NCI-H1048 (cell line): ENCODE measurements at places on chromosomes 3 and 15.

DNA sequence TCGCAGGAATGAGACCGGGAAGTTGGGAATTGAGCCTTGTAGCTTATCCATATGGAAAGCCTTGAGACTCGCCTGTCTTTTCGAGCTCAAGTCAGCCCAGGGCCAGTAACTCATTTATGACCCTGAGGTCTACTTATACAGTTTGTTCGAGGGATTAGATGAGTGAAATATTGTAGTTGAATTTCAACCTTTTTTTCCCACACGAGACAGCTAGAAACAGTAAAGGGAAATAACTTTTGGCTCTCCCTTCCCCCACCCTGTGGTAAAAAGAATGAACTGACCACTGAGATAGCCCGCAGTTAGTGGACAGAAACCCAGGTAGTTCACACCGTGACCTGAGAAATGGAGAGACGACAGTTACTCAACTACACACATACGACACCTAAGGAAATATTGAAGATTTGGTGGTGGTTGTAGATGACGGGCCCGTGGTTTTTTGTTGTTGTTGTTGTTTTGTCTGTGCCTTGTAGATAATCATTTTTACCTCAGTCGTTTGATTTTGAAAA lies 841 bp downstream of the EIF3J start:
- DNase-seq = no peak

DNA sequence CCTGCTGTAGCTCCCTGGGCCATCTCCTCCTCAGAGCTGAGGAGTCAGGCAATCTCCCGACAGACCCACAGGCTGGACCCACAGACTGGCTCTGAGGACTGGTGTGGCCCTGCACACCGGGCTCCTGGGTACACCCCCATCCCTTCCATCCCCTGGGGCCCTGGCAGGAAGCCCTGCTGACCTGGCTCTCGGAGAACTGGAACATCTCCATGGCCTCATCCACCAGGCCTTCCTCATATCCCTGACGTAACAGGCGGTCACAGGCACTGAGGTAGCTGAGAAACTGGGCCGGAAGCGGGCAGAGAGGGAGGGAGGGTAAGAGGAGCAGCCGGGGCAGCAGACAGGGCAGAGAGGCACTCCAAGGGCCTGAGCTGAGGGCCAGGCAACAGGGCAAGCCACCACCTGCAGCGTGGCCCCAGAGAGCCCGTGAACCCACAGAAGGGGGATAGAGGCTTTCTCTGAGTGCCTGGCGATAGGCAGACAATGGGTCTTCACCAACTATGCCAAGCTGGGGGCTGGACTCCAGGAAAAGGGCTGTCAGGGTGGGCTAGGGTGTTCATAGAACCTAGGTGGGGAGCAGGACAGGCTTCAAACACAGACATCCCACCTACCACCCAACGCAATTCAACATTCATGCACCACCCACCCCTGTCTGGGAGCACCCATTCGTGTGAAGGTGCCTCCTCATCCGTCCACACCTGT lies 17.9 kb downstream of the KBTBD13 start:
- no peak for DNase-seq

GRCh38 chr15:80459380-80459779 lies 55.2 kb downstream of the ARNT2 start:
- DNase-seq = no peak

GRCh38 chr15:25455226-25455625 lies 16.4 kb upstream of the UBE3A start:
- DNase-seq = no peak

DNA sequence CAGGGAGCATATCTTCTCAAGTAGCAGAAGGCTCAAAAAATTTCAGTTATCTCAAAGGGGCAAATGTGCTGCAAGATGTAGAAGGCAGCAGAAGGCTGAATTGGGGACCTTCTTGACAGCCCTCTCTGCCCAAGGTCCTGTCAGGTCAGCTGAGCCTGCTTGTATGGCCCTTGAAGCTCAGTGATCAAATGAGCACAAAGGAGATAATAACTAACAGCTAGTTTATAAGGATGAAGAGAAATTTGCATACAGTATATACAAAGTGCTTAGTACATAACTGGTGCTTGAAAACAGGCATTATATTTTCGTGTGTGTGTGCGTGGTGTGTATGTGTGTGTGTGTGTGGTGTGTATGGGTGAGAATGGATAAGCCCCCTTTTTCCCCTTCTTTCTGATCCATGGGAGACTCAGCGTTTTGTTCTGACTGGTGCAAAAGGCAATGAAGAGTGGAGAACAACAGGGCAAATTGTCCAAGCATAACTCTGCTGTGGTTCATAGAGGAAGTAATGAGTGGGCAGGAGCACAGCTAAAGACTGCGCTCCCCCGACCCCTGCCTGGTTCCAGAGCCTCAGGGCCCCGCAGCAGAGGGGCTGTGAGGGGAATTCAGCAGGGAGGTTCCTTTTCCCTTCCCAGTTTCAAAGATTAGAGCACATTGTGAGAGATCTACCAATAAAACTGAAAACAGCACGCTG lies 356.8 kb upstream of the NR2F2 start:
- no peak for DNase-seq

DNA sequence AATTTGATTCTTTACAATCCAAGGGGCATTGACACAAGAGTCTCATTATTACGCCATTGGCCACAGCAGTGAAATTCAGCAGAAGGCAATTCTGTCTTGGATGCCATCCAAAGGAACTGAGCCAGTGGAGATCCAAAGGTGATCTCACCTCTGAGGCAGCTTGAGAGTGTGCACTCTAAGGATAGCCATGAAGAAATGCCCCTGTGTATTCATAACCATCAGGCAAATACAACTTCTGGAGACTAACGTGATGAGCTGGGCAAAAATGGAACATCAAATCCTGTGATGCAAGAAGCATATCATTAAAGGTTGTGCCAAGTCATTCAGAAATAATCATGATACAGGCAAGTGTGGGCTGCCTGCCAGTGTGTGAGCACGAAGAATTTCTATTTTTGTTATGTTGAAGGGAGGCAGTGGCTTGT lies 41.4 kb downstream of the ROBO2 start:
- no peak for DNase-seq

- DNase-seq = no peak
These were observed 264.3 kb upstream of the ARHGEF26 start for GRCh38 chr3:153856932-153857331.

- DNase-seq = no peak
These were observed 130.8 kb downstream of the NEO1 start for GRCh38 chr15:73183071-73183470.

DNA sequence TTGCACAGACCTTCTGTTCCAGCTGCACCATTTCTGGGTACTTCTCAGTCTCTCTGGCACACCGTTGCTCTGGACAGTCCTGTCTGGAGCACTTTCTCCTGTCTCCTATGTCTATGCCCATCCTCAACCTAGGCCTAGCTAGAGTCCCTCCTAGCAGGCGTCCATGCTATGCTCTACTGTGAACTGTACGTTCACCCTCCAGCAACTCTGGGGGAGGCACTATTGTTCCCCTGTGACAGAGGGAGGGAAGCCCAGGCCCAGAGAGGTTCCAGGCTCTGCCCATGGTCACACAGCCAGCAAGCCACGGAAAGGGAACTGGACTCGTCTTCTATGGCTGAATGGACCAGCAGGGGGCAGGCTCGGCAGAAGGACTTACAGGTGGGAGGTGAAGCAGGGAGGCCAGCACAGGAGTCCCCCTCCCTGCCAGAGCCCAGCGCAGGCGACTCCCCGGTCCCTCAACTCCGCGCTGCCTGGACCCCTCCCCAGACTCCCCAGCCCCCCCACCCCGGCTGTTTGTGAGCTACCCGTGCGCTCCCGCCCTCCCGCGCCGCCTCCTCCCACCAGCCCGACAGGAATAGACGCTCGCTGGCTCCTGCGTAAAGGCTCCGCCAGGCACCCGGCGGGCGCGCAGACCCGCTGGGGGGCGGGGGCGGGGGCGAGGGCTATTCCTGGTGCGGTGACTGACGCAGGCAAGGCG lies 1.7 kb upstream of the LINGO1 start:
- no peak for DNase-seq

DNA sequence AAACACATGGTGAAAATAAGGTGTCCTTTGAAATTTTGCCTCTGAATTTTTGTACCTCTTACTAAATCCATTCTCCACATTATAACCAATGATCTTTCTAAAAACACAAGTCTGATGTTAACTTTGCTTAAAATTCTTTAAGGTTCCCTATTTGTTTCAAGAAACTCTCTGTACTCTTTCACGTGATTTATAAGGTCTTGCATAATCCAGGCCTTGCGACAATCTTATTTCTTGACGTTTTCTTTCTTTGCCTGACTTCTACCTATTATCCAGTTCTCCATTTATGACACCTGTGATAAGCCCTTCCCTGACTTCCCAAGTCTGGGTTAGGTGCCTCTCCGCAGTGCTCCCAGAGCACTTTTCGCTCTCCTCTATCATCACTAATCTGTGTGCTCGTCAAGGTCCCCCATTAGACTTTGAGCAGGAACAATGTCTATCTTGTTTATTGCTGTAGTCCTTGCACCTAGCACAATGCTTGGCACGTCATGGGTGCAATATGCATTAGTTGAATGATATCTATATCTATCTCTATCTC lies 24.3 kb upstream of the KPNA1 start:
- DNase-seq = no peak

- no peak for DNase-seq
These were observed 3.9 kb upstream of the CIDEC start for GRCh38 chr3:9883706-9884554.

GRCh38 chr15:31387479-31388118 lies 61.0 kb downstream of the KLF13 start:
- no peak for DNase-seq

- no peak for DNase-seq
These were observed 262.8 kb upstream of the ST8SIA2 start for GRCh38 chr15:92130906-92131305.

DNA sequence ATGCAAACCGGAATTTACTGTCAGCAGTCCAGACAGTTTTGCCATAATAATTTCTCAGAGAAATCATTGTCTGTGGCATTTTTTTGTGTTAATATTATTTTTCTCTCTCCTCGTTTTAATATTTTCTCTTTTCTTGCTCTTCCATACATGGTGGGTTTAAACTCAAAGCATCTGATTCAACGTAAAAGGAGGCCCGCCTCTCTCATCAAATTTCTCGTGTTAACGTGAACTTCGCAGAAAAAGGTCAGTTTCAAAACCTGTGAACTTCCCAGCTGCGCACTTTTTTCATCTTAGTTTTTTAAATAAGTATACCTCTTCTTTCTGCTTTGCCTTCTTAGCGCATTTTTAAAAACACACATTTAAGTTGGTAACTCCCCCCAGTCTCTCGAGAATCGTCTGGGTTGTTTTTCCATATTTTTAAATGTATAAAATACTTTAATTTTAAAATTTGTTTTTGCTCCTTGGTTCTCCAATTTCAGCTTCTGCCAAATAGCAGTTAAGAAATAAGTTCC lies 9.1 kb downstream of the SHOX2 start:
- DNase-seq = no peak

GRCh38 chr3:124032311-124032880 lies 40.5 kb upstream of the ROPN1 start:
- DNase-seq = no peak

- no peak for DNase-seq
These were observed 291.9 kb upstream of the STT3B start for GRCh38 chr3:31240874-31241273.

DNA sequence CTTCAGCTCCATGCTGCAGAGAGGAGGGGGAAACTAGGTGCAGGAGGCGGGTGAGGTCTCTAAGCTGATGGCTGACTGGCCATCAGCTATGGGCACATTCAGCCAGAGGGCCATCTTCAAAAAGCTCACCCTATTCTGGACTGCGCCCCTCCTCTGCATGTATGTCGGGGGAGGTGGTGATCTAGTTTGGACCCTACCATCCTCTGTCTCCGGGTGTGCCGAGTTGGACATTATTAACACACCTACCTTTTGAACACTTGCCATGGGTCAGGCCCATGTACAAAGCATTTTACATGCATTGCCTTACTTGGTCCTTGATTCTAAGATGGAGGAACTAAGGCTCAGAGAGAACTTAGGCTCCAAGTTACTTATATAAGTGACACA lies 1.4 kb downstream of the NISCH start:
- DNase-seq = no peak

DNA sequence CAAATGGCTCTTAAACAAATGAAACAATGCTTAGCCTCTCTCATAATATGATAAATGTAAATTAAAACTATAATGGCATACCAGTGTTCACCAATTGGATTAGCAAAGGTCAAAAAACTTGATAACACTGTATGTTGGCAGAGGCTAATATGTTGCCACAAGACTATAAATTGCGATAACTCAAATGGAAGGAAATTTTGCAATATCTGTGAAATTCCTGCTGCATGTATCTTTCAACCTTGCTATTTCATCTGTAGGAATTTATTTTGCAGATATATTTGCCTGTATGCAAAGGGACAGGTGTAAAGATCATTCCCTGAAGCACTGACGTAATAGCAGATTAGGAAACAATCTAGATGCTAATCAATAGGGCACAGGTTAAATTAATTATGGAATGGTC lies 191.4 kb upstream of the EIF1B start:
- no peak for DNase-seq

- DNase-seq = no peak
These were observed 73.0 kb downstream of the FOXP1 start for GRCh38 chr3:71510510-71510909.

DNA sequence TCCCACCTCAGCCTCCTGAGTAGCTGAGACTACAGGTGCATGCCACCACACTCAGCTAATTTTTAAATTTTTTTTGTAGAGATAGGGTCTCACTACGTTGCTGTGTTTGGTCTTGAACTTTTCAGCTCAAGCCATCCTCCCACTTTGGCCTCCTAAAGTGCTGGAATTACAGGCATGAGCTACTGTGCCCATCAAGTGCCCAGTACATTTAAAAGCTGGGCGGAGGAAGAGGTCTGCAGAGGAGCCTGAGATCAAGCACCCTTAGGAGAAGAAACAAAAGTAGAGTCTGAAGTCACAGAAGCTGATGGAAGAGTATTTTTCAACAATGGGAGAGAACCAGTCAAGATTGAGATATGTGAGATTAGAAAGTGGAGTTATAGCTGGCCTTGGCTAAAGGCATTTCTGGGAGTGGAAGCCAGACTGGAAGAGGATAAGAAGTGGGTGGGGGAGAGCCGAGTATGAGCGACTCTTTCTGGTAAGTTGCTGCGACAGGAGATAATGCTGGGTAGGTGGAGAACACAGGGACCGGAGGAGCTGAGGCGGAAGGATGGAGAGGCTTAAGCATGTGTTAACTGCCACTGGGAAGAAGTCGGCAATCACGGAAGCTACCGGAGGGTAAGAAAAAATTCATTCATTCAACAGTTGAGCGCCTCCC lies 782 bp upstream of the IREB2 start:
- no peak for DNase-seq

DNA sequence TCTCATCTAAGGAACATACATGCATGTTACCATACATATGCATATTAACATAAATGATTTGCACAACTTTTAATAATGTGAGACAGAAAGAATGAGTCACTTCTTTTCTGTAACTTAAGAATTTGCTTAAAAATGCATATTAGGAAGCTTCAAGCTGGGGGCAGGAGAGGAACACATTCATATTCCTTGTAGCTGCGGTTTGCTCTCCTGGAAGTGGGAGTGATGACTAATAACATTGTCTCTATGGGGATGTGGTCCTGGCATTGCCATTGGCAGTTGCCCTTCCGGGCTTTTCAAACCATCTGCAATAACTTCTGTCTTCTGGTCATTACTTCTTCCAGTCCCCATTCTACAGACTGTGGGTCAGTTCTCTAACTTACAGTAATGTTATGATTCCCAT lies 15.6 kb downstream of the CHST2 start:
- peak; percentile 51 for DNase-seq

GRCh38 chr3:120477781-120478180 lies 27.0 kb upstream of the FSTL1 start:
- DNase-seq = no peak

- DNase-seq = no peak
These were observed 26.8 kb downstream of the KLHL25 start for GRCh38 chr15:85767785-85768529.

- no peak for DNase-seq
These were observed 5.8 kb downstream of the SLC12A6 start for GRCh38 chr15:34331809-34332208.

- peak; percentile 15 for DNase-seq
These were observed 681.3 kb downstream of the ROBO1 start for GRCh38 chr3:79086514-79086913.
